ENCODE measurements at places on chromosomes 6 and 20.

DNA sequence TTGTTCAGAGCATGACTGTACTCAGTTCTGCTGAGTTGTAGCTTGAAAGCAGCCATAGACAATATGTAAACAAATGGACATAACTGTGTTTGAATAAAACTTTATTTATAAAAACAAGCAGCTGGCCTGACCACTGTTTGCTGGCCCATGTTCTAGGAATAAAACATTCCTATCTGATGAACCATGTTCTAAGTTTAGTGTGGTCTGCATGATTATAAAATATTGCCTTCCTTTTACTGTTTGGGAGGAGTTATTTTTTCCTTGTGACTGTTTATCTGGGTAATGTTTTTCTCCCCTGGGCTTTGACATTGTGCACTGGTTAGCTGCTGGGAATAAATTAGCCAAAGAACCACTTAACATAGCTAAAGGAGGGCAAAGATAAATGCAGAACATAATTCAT lies 55.1 kb downstream of the CDS2 start:
- DNase-seq = no peak

DNA sequence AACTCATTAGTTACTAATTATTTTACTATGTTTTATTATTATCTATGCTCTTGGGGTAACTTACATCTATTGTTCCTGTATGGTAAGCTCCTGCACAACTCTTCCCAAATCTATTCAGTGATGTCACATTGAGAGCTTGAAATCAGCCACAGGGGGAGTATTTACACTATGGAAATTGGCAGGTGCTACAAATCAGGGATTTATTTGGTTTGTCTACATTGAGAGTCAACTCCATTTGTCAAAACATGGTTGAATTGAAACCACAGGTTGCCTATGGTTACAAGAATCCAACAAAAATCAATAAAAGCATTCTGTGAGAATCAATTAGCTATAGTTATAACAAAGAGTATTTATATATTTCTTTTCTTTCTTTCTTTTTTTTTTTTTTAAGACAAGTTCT lies 3.9 kb upstream of the FITM2 start:
- DNase-seq = no peak

DNA sequence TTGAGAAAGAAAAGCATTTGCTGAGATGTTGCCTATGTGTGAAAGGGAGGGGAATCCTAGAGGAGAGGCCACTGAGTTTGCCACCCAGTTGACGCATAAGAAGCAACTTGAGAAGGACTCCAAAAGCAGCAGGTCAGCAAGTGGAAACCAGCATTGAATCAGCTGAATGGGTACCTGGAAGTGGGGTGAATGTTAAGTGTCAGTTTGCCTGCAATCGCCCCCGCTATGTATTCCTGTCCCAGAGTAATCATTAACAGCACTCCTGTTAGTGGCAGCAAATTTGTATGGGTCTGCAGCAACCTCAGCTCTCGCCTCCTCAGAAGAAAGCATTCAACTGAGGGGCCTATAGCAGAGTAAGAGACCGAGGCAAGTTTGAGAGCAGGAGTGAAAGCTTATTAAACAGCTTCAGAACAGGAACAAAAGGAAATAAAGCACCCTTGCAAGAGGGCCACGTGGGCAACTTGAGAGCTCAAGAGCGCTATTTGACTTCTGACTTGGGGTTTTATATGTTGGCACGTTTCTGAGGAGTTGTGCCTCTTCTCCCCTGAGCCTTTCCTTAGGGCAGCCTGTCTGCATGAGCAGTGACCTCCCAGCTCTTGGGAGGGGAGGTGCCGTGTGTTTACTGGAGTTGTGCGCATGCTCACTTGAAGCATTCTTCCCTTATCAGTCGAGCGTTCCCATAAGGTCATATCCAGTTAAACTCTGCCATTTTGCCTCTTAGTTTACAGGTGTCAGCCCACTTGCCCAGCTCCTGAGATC lies 122.6 kb upstream of the PHACTR1 start:
- no peak for DNase-seq

GRCh38 chr6:36695414-36695813 lies 2.2 kb upstream of the RAB44 start:
- DNase-seq = no peak

GRCh38 chr20:24402188-24402587 lies 67.2 kb upstream of the SYNDIG1 start:
- no peak for DNase-seq

DNA sequence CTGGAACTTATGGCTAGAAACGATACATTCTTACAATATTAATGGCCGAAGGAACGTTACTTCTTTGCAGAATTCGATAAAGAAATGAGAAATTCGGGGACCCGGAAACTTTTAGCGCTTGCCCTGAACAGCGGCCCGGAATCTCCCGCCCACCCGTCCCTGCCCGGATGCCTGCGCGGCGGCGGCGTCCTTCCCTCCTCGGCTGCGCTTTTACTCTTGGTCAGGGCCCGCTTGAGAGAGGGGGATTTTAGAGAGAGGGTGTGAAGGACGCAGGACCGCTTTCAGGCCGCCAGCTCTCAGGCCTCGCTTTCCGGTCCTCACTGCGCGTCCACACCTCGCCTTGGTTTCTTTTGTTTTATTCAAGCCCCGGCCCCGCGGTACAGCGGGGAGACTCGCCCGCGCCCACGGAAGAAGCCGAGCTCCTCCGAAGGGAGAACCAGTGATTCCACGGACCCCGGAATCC lies 243.7 kb downstream of the ARID1B start:
- no peak for DNase-seq

DNA sequence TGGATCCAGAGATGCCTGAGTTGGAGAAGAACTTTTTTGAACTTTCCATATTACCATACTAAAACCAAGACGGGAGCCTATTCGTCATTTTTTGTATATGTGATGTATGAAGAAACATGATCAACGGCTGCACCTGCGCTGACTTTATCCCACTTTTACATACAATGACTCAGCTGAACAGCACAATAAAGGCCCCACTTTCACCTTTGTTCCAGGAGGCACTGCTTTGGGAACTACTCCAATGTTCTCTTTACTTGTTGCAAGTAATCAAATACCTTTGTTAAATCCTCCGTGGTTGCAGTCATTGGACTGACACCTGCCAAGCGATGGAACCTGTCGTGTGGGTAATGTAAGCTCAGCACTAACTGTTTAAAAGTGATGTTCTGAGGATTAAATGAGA lies 17.3 kb upstream of the BTN3A2 start:
- DNase-seq = no peak

DNA sequence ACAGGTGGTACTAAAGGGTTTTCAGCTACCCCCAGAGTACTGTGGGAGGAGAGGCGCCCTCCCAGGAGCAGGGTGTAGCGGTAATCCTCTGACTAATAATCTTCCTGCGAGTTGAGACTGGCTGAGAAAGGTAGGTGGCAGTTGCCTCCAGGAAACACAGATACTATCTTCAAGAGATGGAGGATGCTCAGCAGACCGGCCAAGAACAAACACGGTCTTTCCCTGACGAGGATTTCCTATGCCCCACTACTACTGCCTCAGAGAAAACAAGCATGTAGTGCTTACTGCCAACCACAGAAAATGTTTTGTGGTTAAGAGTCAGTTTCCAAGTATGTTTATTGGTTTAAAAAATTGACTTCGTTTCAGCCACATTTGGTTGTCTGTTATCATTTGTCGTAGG lies 26.8 kb downstream of the C6orf89 start:
- DNase-seq = peak; percentile 25

GRCh38 chr6:131688286-131688685 lies 12.9 kb downstream of the OR2A4 start:
- no peak for DNase-seq

- DNase-seq = no peak
These were observed 26.5 kb upstream of the SH3BGRL2 start for GRCh38 chr6:79604583-79605037.

DNA sequence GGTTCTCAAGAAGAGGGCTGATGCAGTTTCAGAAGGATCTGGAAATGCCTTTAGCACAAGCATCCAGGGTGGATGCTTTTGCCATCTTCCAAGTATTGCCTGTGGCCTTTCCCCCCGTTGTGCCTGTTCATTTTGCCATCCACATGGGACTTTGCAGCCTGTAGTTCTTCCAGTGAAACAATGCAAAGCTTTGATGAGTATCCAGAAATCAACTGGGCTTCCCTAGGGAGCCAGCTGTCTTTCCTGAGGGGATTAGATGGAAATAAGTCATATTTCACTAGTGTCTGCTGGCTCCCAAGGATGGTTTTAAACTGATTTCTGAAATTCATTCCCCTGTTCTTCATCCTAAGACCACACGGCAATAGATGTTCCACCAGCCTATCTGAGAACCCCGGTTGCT lies 63.3 kb downstream of the CAP2 start:
- no peak for DNase-seq

- no peak for DNase-seq
These were observed 552.1 kb downstream of the PKHD1 start for GRCh38 chr6:51535327-51535726.

GRCh38 chr6:81938991-81939732 lies 186.7 kb upstream of the TENT5A start:
- DNase-seq = no peak

GRCh38 chr20:32645134-32645533 lies 28.6 kb downstream of the C20orf203 start:
- DNase-seq = no peak

- no peak for DNase-seq
These were observed 79.1 kb upstream of the PTPN1 start for GRCh38 chr20:50431066-50431450.

GRCh38 chr20:50015636-50015992 lies 32.8 kb downstream of the SNAI1 start:
- DNase-seq = no peak

DNA sequence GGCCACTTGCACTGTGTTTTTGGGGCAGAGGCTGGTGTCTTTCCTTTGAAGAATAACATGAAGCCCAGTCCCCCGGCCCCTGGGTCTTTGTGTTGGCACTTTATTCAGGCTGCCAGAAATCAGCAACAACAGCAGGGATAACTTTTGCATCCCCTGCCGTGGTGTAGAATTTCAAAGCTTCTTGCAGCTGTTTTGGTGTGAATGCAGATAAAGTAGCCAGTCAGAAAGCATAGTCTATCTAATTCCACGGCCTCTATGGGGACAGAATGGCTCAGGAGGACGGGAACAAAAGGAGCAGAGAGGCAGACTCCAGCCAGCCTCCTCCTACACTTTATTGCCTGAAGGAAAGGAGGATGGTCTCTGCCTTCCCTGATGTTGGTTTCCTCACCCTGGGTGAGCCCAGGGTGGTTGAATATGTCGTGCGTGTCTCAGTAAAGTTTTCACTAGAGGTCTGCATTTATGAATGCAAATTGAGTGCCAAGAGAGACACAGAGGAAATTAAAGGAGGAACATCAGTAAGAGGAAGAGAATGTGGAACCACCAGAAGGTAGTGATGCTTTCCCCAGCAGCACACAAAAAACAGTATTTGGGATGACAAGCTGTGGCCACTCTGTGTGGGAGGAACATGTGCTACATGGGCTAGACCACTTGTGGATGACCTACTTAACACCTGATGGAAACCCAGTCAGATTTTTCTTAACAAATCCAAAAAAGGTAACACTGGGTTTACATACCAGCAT lies 125.9 kb upstream of the TRAF3IP2 start:
- no peak for DNase-seq

DNA sequence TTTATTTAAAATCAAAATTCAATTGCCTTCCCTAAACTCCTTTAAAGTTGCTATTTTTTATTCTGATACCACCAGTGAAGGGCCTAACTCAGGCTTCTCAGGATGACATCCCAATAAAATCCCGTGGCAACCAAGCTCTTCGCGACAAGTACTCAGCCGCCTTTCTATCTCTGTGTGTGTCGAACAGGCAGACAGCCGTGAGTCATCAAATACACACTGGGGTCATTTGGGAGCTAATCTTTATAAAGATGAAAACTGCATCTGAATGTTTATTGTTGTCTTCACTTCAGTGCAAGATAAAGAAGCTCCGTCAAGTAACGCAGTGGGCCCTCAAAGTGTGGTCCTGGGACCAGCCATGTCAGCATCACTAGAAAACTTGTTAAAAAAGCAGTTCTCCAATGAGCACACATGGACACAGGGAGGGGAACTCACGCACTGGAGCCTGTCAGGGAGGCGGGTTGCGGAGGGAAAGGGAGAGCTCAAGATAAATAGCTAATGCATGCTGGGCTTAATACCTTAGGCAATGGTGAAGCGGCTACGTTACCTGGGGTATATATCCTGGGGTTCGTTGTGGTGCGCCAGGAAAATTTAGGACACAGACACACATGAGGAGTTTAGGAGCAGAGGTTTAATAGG lies 119.3 kb downstream of the RNF144B start:
- DNase-seq = no peak

GRCh38 chr6:32252331-32253009 lies 28.6 kb upstream of the NOTCH4 start:
- no peak for DNase-seq

GRCh38 chr20:37615340-37616109 lies 78.3 kb upstream of the CTNNBL1 start:
- peak; percentile 34 for DNase-seq

DNA sequence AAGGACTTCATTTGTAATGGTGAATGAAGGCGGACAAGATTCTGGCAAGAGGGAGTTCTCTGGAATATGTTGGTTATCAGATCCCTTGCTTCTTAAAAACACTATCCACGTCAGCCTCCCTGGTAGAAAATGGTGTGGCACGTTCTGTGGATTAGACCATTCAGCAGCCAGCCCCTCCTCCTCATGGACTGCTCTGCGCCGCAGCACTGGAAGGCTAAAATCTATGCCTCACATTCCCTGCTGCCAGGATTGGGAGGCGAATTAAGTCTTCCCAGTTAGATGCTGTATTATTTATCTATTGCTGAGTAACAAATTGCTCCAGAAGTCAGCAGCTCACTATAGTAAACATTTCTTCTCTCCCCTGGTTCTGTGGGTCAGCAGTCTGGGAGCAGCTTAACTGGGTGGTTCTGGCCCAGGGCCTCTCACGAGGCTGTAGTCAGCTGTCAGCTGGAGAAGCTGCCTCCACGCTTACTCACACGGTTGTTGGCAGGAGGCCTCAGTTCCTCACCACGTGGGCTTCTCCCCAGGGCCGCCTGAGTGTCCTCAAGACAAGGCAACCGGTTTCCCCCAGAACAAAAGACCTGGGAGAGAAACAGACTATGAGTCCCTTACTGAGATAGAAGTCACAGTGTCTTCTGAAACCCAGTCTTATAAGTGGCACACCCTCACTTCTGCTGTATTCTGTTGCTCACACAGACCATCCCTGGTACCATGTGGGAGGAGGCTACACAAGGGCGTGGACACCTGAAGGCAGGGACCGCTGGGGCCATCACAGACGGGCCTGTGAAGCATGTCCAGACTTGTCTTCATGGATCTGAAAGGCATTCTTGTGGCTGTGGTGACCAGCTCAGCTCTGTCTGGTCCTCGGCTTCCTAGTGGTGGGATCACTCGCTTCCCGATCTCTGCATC lies 101.0 kb downstream of the NRN1 start:
- DNase-seq = no peak

DNA sequence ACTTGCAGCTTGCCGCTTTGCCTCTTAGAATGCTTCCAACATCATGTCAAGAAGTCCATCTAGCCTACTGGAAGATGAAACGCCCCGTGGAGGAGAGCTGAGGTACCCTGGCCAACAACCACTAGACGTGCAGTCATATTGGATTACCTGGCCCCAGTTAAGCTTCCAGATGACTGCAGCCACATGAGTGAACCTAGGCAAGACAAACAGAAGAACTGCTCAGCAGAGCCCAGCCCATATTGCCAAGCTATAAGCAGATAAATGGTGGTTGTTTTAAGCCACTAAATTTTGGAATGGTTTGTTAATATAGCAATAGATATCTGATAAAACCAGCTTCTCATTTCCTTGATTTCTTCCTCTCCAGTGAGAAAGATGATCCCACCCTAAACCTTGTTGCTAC lies 4.7 kb upstream of the DLK2 start:
- no peak for DNase-seq

- DNase-seq = no peak
These were observed 66.9 kb upstream of the FABP7 start for GRCh38 chr6:122712448-122713137.
